T-helper 22 cell (primary cell): ENCODE measurements at places on chromosomes 7 and 10.

GRCh38 chr7:106070567-106071254 is 41.4 kb downstream of the SYPL1 start:
- no peak for DNase-seq

DNA sequence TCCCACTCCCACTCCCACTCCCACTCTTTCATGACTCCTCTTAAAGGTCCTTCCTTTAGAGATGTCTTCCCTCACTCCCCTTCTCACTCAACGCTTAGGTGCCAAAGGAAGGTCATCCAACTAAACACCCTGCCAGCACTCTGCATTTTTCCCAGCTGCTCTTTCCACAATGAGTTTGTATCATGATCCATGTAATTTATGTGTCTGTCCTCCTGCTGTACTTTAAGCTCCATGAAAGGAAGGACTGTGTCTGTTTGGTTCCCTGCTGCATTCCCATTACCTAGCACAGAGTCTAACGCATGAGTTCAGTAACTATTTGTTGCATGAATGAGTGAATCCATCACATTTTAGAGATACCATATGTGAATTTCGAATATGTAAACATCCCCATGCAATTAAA is 252.7 kb downstream of the KIF20B start:
- DNase-seq, result no peak

GRCh38 chr7:46478046-46478445 is 557.0 kb upstream of the IGFBP3 start:
- no peak for DNase-seq

DNA sequence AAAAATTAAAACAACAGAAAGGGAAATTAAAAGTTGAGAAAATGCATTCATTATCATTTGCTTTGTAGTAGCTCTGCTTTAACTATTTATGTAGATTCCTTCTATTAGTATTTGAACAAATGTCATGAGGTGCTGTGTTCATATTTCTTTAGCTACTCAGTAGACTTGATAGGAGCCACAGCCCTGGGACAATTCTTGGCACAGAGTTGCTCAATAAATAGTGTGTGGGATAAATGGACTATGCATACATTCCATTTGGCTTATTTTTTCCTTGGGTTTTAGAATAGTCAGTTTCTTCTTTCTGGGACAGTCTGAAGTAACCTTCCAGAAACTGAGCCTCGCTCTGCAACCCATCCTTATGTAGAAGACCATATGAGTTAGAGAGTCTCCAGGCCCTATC is 13.4 kb downstream of the RPP30 start:
- no peak for DNase-seq

DNA sequence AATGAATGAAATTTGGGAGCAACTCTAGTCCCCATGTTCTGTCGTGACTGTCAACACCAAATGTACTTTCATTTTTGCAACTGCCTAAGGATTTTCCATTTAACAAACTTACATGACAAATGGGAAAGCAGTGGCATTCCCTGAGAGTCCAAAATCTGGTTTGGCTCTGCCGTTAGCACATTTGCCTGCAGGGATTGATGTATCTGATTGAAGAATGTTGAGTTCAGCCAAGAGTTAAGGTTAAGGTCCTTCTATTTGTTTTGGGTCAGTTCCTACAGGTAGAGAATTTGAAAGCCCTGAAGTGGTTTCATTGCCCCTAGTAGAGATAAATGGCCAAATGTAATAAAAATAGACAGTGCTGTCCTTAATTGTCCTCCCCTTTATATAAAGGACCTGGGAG is 406.5 kb upstream of the GALNT17 start:
- DNase-seq, result no peak

- DNase-seq, result no peak
Measured at GRCh38 chr7:11749629-11750028, 82.4 kb downstream of the THSD7A start.

DNA sequence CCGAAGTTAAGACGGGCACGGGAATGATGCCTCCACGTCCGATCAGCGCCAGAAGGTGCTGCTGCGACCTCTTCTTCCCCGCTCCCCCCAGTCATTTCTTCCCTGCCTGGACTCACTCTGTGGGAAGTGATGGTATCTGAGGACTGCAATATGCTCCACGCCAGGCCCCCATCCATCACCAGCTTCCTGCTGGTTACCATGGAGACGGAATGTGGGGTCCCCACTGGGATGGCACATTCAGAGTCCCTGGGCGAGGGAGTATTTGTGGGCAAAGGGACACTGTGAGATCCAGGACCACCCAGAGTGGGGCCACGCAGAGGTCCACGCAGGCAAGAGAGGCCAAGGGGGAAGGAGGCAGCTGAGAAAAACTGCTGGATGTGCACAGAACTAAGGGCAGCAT is 39.7 kb downstream of the CARD11 start:
- DNase-seq, result no peak

DNA sequence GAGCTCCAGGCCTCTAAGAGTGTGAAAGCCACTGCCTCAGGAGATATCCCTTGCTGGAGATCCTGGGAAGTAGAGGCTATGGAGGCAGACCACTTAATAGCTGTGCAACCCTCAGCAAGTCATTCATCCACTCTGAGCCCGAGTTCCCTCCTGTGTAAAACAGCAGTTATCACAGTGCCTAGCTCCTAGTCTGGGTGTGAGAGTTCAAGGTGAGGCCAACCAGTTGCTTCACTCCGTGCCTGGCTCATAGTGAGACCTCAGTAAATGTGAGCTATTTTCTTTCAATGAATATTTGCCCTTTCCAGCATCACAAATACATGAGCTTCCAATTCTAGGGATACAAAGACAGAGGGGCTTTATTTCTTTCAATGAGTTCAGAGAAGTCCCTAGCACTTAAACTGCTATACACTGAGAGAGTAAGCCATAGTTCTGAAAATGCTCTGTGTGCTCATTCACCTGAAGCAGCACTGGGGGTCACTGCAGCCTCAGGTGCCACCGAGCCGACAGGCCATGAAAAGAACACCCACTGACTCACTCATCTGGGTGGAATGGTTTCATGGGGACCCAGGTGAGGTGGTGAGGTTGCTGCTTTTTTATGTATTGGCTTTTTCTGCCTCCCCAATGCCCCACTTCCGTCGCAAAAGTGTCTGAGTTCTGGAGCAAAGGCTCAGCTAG is 259.8 kb downstream of the KCNMA1 start:
- no peak for DNase-seq

GRCh38 chr10:20288060-20288459 is 471.8 kb downstream of the PLXDC2 start:
- no peak for DNase-seq

GRCh38 chr10:6423004-6423403 is 157.1 kb downstream of the PRKCQ start:
- no peak for DNase-seq

GRCh38 chr10:103748020-103748419 is 107.4 kb downstream of the SH3PXD2A start:
- no peak for DNase-seq

GRCh38 chr7:11021468-11021867 is 47.8 kb downstream of the PHF14 start:
- no peak for DNase-seq

DNA sequence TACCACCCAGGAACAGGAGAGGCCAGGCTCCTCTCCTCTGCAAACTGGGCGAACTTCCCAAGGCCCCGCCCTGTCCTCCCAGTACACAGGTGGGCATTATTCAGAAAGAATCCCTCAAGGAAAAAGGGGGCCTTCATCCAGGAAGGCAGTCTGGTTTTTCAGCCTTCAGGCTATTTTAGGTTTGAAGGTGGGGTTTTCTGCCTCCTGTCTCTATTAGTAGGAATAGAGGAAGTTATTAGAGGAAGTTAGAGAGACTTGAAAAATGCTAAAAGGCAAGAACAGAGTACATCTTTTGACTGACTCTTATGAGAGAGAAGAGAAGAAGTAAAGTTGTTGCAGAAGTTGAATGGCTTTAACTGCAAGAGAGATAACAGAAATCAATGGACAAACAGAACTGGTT is 250.9 kb upstream of the SORCS1 start:
- DNase-seq, result no peak

DNA sequence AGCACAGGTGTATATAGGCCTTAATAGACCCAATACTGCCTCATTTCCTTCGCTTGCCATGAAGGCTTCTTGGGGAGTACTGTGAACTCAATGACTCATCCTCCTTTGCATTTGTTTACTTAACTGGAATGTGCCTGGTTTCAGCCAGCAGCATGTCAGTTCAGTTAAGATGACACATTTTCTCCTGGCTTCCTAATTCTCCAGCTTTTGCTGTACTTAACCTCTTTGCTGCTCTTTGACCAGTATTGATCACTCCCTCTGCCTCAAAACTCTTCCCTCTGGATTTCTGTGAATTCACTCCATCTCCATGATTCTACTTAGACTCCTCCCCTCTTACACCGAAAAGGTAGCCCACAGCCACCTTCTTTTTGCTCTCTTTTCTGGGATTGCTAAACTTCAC is 135.7 kb downstream of the MAGI2 start:
- no peak for DNase-seq

- DNase-seq, result no peak
Measured at GRCh38 chr10:125032474-125033020, 90.6 kb downstream of the ZRANB1 start.

DNA sequence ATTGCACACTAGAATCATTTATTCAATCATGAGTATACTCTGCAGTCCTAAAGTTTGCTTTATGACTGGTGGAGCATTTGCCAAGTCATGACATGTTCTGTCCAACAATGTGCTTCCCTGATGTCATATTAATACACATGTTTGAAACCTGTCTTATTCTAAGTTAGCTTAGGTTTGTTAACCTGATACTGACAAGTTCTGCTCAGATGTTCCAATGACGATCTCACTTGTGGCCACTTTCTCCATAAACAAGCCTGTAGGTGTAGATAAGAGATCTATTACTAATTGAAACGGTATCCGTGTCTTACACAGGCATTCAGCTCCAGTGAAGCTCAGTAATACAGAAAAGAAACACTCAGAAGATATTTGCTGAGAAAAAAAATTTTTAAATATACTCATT is 64.9 kb downstream of the GPR37 start:
- DNase-seq, result no peak

- DNase-seq, result no peak
Measured at GRCh38 chr7:124924906-124925305, 4.7 kb downstream of the POT1 start.

DNA sequence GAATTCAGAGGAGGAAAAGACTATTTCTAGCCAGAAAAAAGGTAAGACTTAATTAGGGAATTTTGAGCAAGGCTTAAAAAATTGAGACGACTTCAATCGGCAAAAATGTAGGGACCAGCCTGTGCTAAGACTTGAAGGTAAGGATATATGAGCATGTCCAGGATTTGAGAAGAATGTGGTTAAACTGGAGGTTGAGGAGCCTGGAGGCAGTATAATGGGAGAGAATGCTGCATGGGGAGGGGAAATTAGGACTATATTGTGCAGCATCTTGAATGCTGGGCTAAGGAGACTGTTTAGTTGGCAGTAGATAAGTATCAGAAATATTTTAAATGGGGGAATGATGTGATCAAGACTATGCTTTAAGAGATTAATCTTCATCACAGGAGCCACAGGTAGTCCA is 53.1 kb upstream of the PCGF5 start:
- no peak for DNase-seq

GRCh38 chr10:105398202-105398601 is 757.1 kb downstream of the SORCS3 start:
- no peak for DNase-seq

DNA sequence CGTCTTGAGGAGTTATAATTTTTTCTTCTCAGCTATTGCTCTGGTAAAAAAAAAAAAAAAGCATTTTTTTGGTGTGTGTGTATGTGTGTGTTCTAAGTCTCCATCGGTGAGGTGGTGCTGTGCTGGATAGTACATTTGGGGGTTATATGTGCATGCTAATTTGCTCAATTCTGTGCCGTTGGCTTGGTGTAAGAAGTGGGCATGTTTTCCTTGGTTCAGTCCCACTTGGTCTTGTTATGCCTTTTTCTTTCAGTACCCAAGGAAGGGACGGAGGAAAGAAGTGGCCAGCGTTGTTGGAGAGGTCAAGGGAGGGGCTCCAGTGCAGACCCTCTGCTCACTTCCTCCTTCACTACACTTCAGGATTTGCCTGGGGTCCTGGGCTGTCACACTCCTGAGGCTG is 20.4 kb downstream of the LRMDA start:
- no peak for DNase-seq

- no peak for DNase-seq
Measured at GRCh38 chr7:132578050-132578370, 1.7 kb upstream of the PLXNA4 start.

DNA sequence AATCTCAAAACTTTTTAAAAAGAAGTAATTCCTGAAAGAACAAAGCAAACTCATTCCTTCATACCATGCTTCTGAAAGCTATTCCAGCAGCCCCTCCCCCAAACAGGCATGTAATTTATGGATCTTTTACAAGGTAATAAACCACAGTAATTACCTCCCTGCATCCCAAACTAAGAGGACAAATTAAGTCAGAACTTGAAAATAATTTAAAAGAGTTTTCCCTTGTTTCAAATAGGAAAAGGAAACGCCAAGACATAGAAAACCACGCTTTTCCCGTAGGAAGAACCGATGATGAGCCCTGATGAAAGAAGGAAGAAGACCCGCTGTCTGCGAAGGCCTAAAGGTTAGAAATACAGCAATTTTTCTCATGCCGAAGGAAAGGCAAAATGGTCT is 8.9 kb downstream of the HOXA4 start:
- DNase-seq, result no peak

DNA sequence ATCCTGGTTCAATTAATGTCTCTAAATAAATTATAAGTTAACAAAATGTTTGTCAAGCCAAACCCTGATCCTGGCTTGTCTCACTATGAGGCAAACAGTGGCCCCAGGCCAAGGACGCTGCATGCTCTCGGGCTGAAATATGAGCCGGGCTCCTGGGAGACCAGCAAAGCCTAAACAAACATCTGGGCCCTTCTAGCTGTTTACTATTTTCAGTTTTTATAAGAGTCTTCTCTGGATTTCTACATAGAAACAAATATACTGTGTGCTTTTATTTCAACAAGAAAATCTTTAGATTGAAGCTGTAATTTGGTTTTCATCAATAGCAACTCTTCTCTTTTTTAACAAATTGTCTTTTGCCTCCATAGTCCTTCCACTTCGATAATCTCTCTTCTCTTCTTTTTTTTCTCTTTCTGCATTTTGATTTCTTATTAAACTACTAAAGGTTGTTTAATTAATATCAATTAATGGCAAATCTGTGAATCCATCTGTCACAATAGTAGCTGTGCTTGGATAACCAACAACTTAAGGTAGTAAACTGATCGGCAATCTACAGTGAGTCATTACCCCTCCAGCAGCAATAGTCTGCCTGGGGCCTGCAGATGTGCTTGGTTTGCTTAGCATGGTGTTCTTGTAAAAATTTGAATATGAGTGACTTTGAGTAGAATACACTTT is 83.3 kb upstream of the DNAJC1 start:
- DNase-seq, result no peak

GRCh38 chr7:33742999-33743587 is 162.2 kb upstream of the BMPER start:
- DNase-seq, result no peak

- no peak for DNase-seq
Measured at GRCh38 chr7:53110425-53110824, 75.0 kb downstream of the POM121L12 start.
